ENCODE measurements at places on chromosomes 11 and 22.

- DNase-seq: no peak
Observed at GRCh38 chr11:57658023-57658361, 430 bp downstream of the CLP1 start.

DNA sequence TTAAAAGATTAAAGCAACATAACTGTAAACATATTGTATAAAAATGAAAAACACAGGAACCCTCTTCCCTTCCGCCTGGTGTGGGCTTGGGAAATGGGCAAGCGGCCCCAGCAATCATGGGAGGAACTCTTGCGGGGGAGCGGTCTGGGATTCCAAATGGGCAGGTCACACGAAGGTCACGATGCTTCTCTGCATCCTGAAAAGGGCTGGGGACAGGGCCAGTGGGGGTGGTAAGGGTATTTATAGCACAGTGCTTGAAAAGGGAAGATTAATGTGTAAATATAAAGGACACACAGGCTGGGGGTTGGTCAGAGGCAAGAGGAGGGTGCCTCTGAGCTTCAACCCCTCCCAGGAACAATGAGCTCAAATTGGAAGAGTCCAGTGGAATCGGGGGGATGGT, 46.9 kb upstream of the OR4B1 start:
- no peak for DNase-seq

- DNase-seq: no peak
Observed at GRCh38 chr11:8081591-8082250, 710 bp downstream of the TUB start.

DNA sequence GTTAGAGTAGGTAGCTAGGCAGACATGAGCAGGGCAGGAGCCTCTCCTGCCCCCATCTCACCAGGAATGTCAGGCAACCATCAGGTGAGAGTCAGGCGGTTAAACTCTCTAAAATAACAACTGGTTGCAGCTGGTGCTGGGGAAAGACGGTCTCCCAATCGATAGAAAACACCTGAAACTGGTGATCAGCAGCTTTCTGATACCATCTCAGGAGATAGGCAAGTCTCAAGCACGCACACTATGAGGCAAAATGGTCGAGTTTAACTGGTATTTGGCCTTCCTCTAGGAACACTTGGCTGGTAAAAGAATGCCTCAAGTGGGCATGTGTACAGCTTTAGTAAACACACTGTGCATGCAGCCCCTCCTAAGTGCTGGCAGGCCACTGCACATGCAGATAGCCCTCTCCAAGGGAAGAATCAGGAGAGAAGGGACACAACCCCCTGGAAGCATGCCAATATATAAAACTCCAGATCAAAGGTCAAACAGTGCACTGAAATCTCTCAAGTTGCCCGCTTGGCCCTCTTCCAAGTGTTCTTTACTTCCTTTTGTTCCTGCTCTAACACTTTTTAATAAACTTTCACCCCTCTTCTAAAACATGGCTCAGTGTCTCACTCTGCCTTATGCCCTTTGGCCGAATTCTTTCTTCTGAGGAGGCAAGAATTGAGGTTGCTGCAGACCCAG, 88.7 kb downstream of the USP35 start:
- DNase-seq: no peak

GRCh38 chr22:27752771-27753170, 48.8 kb downstream of the MN1 start:
- DNase-seq: no peak

GRCh38 chr11:62241095-62241494, 944 bp upstream of the SCGB1D2 start:
- no peak for DNase-seq

DNA sequence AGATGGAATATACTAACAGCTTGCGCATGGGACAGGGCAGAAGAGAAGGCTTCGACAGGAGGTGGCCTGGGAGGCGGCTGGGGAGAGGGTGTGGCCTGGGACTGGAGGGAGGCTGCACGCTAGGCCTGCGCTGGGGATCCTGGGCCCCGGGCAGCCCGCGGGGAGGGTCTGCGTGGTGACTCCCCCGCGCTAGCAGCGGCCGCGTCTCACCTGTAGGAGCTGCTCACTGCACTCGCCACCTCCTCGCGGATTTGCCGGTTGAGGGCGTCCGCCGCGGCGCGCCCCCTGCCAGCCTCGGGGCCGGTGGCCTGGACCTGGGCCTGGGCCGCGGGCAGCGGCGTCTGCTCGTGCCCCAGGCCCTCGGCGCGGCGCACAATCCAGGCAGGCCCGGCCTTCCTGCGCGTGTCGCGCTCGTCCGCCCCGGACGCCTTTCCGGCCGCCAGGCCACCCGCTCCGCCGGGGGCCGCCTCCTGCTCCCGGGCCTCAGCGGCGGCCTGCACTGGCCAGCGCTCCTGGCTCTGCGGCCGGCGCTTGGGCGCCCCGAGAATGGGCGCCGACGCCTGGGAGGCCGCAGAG, 1.5 kb downstream of the MAP6 start:
- no peak for DNase-seq

- DNase-seq: no peak
Observed at GRCh38 chr11:114154271-114155047, 94.9 kb downstream of the ZBTB16 start.

- no peak for DNase-seq
Observed at GRCh38 chr22:49348631-49349030, 479.0 kb downstream of the BRD1 start.

- no peak for DNase-seq
Observed at GRCh38 chr11:45260071-45260470, 26.1 kb downstream of the SYT13 start.

DNA sequence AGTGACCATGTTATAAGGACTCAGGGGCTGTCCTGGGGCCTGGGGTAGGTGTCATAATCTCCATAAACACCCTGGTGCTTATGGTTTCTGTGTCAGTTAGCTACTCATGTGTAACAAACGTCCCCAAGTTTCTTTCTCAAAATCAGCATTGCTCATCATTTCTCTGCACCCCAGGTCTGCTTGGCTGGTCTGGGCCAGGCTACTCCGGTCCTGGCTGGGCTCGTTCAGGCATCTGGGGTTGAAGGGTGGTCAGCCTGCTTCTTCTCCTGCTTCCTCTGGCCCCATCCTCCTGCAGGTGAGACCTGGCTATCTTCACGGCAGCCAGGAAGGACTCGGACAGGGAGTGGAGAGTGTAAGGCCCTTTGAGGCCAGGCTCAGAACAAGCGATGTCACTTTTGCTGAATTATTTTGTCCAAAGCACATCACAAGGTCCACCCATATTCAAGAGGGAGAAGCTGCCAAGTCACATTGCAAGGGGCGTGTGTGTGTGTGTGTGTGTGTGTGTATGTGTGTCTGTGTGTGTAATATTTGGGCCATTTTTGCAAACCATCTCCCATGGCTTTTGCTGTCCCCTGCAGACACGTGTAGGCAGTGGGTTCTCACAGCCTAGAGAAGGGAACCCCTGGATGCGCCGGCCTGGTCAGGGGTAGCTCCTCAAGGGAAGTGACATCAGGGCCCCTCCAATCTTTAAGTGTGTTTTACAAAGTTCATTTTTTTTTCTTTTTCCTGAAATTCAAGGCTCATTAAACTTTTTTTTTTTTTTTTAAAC, 535.8 kb downstream of the TBC1D22A start:
- no peak for DNase-seq

- no peak for DNase-seq
Observed at GRCh38 chr11:59918480-59918879, 19.8 kb upstream of the OOSP1 start.

DNA sequence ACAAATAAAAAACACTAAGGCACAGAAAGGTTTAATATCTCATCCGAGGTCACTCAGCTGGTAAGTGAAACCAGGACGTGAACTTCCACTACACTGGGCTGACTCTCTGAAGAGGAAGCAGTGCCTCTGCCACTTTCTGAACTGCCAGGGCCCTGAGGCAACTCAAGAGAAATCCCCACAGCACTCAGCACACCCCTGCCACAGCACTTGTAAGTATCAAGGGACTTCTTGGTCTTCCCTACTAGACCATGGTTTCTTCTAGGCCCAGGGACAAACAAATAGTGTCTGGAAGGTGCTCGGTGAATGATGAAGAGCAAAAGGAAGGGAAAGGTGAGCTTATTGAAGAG, 49.7 kb downstream of the RPL27A start:
- DNase-seq: no peak

DNA sequence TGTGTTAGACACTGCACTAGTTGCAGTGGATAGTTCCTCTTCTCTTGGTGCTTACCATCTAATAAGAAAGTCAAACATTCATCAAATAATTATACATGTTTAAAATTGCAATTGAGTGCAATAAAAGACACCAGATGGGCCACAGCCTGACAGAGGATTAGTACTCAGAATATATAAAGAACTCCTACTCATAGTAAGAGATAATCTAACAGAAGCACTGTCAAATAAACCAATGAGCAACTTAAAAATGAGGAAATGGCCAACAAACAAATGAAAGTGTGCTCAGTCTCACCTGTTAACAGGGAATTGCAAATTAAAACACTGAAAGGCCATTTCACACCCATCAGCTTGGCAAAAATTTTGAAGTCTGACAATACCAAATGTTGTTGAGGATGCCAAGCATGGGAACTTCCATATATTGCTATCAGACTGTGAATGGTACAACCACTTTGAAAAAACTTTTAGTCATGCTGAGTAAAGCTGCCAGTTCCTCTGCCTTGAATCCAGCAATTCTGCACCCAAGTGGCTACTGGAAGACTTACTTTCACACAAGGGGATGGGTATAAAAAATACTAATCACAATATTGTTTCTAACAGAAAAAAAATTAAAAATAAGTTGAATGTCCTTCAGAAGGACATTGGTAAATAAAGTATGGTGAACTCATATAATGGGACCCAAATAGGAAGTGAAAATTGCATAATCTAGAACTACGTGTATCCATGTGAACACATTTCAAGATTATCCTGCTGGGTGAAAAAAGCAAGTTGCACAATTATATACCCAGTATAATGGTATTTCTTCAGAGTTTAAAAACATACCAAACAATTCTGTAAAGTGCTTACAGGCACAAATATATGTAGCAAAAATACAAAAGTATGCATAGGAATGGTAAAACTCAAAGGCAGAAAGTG, 41.4 kb upstream of the CREB3L1 start:
- DNase-seq: no peak

DNA sequence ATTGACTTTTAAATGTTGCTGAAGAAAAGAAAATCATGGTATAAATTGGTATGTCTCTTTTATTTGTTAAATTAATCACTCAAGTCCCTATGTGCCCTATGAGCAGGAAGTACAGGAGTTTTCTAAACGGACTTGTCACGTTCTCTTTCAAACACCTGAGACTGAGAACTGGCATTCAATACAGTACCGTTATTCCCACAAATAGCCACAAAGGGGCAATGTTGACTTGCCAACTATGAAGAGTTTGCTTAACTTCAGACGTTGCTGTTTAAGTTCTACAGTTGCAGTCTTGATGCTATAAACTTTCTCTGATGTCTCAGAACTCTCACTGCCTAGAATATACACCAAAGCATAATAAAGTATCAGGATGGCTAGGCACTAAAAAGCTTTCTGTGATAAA, 7.6 kb downstream of the OR56A1 start:
- no peak for DNase-seq

DNA sequence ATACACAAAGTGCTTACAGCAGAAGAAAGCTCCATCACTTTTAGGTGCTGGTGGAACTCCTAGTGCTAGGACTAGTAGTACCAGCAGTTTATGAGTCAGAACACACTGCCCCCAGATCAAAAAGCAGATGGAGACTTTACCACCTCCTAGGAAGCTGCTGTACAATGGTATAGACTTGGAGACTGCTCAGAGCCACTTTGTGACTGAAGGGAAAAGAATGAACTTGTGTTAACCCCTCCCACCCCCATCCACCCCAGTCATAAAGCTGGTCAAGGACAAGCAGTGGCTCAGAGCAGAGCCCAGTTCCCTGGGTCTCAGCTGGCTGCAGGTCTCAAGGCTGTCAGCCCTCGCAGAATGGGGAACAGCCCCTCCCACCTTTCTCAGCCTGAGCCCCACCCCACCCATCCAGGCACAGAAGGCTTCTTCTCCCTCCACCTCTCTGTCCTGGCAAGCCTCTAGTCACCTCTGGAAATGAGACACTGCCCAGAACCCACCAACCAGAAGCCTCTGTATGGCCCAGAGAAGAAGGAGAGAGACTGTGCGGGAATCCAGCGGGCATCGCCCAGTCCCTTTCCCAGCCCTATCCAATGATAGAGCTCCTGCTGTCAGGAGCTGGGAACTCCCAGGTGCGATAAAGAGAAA, 23.8 kb downstream of the PACSIN2 start:
- DNase-seq: no peak

GRCh38 chr22:49955581-49956417, 4.8 kb upstream of the PIM3 start:
- no peak for DNase-seq

- DNase-seq: no peak
Observed at GRCh38 chr11:34806875-34807274, 109.3 kb downstream of the APIP start.

GRCh38 chr11:2835296-2835695, 50.3 kb downstream of the CDKN1C start:
- no peak for DNase-seq

DNA sequence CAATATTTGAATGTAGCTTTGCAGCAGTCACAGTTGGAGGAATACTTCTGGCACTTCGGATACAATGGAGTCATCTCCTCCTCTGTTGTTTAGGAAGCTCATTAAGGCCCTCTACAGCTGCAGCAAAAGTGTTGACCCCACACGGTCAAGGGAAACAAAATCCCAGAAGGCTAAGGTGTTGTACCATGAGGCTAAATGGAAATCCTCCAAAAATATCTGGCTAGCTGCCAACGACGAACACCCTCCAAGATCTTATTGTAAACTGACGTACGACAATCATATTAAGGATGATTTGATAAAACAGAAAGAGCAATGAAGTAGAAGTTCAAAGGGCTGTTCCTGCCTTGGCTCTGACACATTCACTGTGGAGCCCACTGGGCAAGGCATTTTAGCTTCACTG, 4.0 kb downstream of the POGLUT3 start:
- DNase-seq: no peak

DNA sequence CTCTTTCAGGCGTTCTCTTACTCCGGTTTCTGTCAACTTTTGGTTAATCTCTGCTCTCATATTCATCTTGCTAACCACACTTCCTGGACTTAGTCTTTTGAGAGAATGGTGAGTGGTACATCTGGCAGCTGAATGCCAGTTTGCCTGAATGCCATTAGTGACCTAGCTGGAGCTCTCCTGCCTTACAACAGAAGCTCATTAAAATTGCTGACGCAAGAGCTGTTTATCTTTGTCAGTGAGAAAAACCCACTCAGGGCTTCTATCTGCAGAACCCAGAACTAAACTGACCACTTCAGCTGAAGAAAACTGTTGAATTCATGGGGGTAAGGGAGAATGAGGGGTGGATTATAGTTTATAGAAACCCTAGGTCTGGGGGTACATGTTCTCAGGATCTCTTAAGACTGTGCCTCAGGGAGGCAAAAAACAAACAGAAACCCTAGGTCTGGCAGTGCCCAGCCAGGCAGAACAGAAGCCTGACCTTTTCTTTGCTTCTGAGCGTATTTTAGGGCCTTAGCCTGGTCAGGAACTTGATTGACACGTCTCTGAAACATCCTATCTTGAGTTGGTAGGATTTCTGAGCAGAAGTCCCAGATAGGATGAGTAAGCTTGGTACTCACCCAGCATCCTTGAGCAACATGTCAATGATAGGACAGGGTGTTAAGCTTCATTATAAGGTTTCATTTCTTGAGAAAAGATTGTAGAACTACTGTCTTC, 52.8 kb upstream of the YWHAH start:
- DNase-seq: no peak

Data from NCI-H187 treated with DMSO at 0.1 percent for 48 hours (cell line).